Stimulated activated CD8-positive, alpha-beta memory T cell treated with anti-CD3 and anti-CD28 coated beads, Interleukin-7, amount 100 ng/mL, for 1 hour (primary cell): ENCODE measurements at places on chromosomes 2 and 18.

DNA sequence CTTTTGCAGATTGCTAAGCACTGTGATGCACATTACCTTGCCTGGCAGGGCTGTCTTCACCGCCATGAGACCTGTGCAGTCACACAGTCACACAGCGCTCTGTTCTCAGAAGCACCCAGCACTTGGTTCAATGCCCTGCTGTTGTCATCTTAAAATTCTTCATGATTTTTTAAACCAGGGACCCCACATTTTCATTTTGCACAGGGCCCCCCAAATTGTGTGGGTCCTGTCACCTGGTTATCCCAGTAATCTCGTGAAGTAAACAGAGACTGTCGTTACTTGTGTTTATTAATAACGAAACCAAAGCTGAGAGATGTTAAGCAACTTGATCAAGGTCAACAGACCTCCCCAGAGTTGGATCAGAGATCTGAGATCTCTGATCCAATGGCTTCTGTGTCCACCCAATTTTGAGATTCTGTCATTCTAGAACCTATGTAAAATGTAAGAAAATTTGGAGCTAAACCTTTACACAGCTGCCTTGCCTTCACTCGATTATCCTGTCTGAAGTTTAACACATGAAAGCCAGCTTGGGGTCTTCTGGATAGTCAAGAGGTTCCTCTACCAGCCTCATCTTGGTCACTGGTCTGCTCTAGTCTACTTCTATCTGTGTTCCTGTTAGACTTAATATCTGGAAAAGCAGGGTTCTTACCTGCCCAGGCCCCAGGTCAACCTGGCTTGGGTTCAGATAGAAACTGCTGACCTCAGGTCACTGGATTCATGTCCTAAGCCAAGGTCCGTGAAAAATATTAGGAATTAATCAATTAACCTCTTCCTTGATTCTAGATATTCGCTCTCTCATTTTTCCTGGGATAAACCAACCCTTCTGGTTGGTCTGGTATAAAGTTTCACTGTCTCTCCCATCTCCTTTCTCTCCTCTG, 13.7 kb upstream of the TTC39C start:
- no peak for DNase-seq

- no peak for DNase-seq
Observed at GRCh38 chr2:229129738-229130371, 141.2 kb downstream of the PID1 start.

DNA sequence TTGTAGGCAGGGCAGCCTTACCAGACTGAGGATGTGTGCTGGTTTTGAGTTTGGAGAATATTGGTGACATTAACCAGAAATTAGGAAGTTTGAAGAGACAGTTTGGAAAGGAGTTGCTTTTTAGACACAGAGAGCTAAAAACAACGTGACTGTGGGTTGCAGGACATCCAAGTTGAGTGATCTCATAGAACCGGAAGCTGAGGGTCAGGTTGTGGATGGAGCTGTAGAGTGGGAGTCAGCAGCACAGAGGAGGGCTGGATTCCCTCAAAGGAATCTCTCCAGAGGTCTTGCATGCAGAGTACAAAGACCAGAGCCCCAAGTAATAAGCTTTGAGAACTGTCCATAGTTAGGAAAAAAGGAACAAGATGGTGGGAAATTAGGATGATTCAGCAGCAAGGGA, 9.3 kb downstream of the MAPRE3 start:
- DNase-seq, result no peak

- no peak for DNase-seq
Observed at GRCh38 chr2:112712465-112712864, 8.4 kb upstream of the NT5DC4 start.

GRCh38 chr2:151782378-151783132, 45.7 kb downstream of the ARL5A start:
- no peak for DNase-seq

DNA sequence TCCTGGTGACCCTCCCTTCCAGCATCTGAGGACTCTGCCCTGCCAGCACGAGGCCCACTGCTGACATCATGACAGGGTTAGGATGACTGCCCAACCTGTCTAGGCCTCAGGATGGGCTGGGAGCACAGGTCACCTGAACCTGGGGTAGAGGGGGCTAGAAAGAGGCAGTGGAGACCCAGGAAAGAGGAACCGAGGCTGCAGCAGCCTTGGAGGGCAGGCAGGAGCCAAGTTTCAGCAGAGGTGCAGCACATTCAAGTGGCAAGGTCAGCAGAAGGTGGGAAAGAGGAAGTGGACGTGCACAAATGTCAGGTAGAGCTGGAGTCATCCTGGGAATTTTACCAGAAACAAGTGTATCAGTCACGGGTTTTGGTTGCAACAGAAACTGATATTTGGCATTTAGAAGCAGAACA, 13.6 kb upstream of the RAB10 start:
- DNase-seq, result no peak

DNA sequence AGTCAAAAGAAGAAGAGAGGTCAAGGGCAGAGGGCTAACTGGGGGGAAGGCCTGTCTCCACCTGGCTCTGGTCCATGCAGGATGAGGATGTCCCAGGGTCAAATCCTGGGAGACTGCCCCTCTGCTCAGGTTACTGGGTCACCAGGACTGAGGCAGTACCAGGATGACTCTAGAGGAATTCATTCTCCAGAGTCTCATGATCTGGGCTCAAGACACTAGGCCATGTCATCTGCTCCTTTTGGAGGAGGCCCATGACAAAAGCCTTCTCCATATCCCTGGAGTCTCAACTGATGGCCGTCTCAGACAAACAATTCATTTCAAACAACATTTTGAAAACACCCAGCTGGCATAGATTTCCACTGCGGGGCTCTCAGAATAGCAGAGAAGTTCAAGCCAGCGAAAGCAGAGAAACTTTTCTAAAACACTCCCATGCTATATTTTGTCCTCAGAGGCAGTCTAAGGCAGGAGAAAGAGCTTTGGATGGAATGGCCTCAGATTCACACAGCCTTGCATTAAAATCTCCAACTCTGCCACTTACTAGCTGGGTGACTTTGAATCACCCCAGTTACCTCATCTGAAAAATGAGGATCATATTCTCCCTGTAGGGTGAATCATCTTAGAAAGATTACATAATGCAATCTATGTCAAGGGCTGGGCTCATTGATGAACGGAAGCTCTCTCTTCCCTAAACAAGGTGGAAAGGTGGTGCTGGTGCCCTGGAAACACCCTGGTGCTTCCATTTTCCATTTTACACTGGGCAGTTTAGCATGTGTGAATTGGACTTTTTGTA, 48.8 kb upstream of the LCLAT1 start:
- DNase-seq, result no peak

DNA sequence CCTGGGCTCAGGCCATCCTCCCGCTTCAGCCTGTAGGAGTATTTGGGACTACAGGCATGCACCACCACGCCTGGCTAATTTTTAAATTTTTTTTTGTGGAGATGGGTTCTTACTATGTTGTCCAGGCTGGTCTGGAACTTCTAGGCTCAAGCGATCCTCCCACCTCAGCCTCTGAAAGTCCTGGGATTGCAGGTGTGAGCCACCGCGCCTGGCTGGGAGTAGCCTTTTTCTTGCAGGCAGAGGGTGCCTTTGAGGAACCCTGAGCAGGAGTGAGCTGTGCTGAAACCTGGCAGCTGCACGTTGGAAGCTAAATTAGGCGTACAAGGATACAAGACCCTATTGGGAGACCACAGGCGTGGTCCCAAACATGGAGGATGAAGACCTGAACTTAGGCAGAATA, 8.0 kb downstream of the CTDSP1 start:
- no peak for DNase-seq

GRCh38 chr2:99573634-99574251, 83.9 kb upstream of the REV1 start:
- DNase-seq, result no peak

DNA sequence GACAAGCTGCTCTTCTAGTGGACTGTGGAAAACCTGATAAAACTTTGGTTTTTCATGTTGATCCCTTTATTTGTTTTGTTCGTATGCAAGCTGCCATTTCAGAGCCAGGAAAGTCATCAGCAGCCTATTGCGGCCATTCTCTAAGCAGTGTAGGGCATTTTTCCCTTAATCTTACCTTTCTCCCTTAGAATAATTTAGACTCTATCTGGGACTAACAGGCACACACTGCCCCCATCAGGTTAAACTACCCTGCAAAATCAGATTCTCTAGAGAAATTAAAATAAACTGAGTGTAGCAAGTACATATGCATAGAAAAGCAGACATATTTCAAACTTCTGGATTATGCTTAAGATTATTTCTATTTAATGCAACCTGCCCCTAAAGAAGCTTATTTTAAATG, 347.5 kb downstream of the METTL4 start:
- DNase-seq, result no peak

DNA sequence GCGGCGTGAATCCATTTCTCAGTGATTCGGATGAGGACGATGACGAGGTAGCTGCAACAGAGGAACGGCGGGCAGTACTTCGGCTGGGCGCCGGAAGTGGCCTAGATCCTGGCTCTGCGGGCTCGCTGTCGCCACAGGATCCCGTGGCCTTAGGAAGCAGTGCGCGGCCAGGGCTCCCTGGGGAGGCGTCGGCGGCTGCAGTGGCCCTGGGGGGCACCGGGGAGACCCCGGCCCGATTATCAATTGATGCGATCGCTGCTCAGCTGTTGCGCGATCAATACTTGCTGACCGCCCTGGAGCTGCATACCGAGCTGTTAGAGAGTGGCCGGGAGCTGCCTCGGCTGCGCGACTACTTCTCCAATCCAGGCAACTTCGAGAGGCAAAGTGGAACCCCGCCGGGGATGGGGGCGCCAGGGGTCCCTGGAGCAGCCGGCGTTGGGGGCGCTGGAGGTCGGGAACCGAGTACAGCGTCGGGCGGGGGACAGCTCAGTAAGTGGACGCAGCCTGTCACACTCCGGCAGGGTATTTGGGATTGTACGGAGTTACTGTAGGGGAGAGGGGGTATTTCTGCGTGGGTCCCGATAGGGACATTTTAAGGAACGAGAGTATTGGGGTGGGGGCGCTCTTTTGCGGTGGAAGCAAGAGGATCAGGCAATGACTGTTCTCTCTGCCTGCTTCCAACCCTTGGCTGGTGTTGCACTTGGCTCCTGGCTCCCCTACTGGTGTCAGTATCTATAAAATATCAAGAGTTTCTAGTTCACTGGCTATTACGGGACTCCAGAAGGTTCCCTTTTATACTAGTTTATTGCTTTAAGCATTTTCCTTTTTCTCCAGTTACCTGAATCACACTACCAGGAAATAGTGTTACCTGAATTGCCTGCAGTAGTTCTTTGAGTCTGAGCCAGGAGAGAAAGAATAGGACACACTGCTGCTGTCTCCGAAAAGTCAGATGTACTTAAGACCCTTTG, 772 bp downstream of the RELCH start:
- no peak for DNase-seq

DNA sequence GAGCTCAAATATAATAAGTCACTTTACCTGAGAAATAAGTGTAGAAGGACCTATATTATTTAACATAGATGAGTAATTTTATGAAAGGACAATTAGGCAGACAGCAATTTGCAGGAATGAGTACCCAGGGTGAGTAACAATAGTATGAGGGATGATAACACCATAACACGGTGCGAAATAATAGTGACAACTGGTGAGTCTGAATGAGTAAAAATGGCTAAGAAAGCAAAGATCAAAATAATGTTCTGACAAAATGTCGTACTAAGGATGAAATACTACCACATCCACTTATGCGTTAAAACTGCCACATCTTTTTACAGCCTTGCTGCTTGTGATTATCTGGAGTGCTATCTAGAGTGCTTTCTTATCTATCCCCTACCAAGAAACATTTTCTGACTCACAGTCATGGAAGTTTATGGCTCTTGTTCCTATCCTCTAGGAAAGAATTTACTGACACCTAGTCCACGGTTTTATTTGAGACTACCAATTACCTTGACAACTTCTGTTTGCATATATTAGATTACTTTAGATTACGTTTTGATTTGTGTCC, 929.7 kb downstream of the LRP1B start:
- no peak for DNase-seq

GRCh38 chr2:85737961-85738360, 15.8 kb upstream of the ATOH8 start:
- DNase-seq, result no peak

DNA sequence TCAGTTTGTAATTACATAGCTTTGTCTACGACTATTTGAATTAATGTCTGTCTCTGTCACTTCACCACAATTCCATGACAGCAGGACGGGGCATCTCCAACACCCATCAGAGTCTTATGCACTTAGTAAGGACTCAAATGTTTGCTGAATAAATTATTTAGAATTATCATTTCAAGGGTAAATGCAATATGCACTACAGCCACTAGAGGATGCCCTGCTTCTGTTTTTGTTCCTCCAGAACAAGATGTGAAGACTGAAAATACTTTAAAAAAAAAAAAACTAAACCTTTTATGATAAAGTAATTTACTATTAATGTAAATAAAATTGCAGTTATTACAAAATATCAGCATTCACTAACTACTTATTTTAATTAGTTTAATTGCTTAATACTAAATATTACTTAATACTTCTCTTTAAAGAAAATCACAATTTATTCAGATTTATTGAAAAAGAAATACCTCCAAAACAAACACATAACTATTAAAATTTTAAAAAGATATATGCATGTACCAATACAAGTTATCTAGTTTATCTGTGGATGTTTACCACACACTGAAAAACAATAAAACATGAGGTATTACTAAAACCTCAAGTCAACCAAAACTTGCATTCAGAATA, 3.2 kb downstream of the PIGN start:
- DNase-seq, result no peak

DNA sequence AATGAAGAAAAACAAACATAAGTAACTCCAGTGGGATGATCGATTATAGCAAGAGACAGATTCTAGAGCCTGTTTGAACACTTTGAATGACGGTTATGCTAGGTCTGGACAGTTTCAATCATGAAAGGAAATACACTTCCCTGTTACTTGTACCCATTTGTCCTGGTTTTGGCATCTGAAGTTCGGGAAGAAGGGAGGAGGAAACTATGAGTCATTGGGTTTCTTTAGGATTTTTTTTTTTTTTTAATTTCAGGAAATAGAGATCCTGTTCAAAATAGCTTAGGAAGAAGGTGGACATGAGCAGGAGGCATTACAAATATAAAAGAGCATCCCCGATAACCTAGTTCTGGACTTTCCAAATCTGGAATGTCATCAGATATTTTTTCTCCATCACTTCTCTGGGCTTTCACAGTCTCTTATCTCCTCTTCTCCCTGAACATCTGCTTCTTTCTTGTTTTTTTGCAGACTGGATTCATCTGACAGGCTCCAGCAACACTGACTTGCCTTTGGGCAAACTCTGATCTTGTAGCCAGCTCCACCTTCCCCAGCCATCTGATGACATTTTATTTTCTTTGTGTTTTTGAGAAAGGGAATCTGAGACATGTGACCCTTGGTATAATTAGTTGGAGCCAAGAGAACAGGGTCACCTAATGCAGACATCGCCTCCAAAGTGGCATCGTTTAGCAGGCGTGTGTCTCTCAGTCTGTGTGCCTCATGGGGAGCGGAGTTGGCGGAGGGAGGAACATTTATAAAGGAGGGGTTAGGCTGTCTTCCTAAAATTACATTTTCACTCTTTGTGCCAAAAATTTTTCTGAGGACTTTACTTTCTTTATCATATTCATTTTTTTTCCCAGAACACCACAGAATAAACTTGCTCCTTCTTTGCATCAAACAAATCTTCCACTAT, 195.3 kb upstream of the EPHA4 start:
- DNase-seq, result no peak

- no peak for DNase-seq
Observed at GRCh38 chr2:183564726-183565125, 440.5 kb downstream of the NUP35 start.

GRCh38 chr2:12076810-12077209, 330.4 kb downstream of the LPIN1 start:
- DNase-seq, result no peak

- no peak for DNase-seq
Observed at GRCh38 chr18:12990641-12990966, 558 bp upstream of the CEP192 start.

GRCh38 chr2:83594241-83595120, 864.6 kb downstream of the SUCLG1 start:
- DNase-seq, result no peak
